Upper lobe of right lung (tissue), 1 donor: ENCODE measurements at places on chromosomes 16 and 17. TPM values are rescaled to one million over a fixed set of nuclear protein-coding genes. Genes with fewer than 3 reads are reported as not detected.
A peak's percentile ranks its signal among the peaks of the same experiment; 100 is the strongest.

GRCh38 chr17:20852239-20852989, 190.4 kb downstream of the USP22 start:
- DNase-seq, result no peak

GRCh38 chr16:69187446-69188235, 677 bp downstream of the SNTB2 start:
- peak; percentile 85 for DNase-seq

DNA sequence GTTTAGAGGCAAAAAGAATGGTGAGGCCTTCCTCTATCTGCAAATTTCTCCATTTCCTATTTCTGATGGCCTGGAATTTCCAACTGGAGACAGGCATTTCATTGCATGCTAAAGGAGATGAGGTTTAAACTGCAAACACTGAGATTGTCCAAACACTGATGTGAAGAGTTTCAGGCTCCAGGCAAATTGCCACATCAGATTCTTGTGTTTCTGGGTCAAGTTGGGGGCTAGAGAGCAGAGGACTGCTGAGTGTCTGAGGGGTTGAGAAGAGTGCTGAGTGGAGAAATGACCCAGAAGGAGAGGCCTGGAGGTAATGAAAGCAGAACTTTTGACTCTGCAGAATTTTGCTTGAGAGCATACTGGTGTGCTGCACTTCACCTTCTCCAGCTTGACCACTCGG, 216.7 kb upstream of the MPHOSPH6 start:
- no peak for DNase-seq

GRCh38 chr16:12449795-12450194, 353.9 kb downstream of the CPPED1 start:
- DNase-seq, result no peak

DNA sequence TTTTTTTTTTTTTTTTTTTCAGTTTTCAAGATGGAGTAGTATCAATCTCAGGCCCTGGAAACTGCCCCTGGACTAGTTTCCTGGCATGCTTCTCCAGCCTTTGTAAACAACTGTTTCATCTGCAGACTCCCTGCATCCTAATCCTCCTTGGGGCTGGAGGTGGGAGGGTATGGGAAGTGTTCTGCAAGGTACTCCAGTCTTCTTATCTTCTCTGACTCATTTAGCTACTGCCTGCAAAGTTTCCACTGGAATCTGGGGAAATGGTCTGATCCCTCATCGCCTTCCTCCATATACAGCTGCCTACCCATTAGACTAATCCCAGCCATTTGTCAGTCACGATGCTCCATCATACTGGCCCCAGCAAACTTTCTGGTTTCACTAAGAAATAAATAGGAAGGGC, 21.5 kb downstream of the COPZ2 start:
- no peak for DNase-seq

GRCh38 chr17:4604111-4604644, 19.8 kb downstream of the SMTNL2 start:
- DNase-seq, result no peak

The MGAT5B gene
- 2.0 TPM for total RNA-seq

The RNF43 gene
- total RNA-seq, result 7.5 TPM
